A673 (cell line): ENCODE measurements at places on chromosomes 4 and X.
A peak's percentile ranks its signal among the peaks of the same experiment; 100 is the strongest.

- DNase-seq, result no peak
Observed at GRCh38 chrX:112614640-112615039, 65.1 kb downstream of the LHFPL1 start.

DNA sequence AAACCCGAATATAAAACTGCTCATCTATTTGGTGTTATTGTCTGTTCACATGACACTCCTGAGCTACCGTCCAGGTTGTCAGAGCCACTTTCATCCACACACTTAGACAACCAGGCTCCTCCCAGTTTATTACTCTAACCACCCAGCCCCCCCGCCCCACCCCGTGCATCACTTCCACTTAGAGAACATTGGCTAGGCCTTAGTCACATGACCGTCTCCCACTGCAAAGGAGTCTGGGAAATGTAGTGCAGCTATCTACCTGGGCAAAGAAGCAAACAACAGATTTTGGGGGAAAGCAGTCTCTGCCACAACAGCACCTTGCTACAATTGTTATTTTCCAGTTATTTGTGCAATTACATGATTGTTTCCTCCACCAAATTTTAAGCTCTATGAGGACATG, 57.6 kb upstream of the RBPJ start:
- DNase-seq, result peak; percentile 3

- DNase-seq, result no peak
Observed at GRCh38 chr4:71066737-71067716, 73.6 kb downstream of the DCK start.

GRCh38 chr4:89307446-89308160, at the start of gene GPRIN3:
Gene GPRIN3, minus strand, starts transcription at chr4:89307800. Its CDS starts 57,690 bp downstream, at chr4:89250110.
- DNase-seq, result peak; percentile 3

DNA sequence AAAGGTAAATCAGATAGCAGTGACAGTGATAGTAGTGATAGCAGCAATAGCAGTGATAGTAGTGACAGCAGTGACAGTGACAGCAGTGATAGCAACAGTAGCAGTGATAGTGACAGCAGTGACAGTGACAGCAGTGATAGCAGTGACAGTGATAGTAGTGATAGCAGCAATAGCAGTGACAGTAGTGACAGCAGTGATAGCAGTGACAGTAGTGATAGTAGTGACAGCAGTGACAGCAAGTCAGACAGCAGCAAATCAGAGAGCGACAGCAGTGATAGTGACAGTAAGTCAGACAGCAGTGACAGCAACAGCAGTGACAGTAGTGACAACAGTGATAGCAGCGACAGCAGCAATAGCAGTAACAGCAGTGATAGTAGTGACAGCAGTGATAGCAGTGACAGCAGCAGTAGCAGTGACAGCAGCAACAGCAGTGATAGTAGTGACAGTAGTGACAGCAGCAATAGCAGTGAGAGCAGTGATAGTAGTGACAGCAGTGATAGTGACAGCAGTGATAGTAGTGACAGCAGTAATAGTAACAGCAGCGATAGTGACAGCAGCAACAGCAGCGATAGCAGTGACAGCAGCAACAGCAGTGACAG, 6.1 kb downstream of the DSPP start:
- no peak for DNase-seq

- no peak for DNase-seq
Observed at GRCh38 chr4:43282534-43282933, 390.0 kb downstream of the GRXCR1 start.

DNA sequence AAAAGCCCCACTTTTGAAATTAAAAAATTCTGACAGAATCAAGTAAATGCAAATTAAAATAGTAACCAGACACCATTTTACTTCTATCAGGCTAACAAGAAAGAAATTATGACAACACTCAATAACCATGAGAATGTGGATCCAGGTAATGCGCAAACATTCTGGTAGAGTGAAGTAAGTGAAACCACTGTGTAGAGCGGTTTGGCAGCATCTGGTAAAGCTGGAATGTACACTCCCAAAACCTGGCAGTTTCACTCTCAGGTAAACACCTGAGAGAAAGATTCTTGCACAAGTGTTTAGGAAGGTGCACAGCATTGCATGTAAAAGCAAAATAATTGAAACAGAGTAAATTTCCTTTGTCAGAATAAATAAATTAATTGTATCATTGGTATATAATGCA, 81.8 kb downstream of the TRIML1 start:
- DNase-seq, result no peak

- DNase-seq, result no peak
Observed at GRCh38 chrX:104749951-104750610, 184.1 kb downstream of the IL1RAPL2 start.

DNA sequence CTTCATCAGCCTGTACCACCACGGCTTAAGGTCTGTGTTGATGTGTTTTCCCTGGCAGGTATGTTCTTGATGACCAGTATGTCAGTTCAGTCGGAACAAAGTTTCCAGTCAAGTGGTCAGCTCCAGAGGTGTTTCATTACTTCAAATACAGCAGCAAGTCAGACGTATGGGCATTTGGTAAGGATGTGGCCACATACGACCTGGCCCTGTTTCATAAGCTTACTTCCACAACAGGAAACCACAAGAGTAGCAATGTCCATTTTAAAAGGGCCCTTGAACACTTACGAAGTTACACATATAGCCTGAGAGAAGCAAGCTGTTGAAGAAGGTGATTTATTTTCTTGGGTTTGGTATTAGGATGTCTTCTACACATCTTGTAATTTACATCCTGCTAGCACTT, 46.1 kb downstream of the BMX start:
- DNase-seq, result no peak

DNA sequence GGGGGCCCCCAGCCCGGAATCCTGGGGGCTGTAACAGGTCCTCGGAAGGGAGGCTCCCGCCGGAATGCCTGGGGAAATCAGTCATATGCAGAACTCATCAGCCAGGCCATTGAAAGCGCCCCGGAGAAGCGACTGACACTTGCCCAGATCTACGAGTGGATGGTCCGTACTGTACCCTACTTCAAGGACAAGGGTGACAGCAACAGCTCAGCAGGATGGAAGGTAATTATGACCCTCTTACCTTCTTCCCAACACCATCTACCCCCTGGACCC, 1.0 kb downstream of the FOXO4 start:
- DNase-seq, result no peak

DNA sequence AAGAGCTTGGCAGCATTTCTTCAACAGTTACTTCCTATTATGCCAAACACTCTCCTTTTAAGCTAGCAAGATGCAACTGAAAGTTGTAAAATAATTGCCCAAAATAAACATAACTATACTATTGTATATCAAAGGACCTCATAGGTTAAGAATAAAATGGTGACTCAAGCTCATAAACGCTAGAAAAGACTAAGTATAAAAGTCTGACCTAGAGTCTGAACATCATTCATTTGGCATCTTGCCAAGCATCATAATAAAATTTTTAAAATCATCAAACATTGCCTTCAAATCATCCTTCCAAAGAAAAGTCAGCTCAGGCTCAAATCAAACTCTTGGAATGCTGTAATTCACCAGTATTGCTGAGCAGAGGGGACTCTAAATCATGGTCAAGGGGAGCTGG, 281.2 kb downstream of the QDPR start:
- no peak for DNase-seq

DNA sequence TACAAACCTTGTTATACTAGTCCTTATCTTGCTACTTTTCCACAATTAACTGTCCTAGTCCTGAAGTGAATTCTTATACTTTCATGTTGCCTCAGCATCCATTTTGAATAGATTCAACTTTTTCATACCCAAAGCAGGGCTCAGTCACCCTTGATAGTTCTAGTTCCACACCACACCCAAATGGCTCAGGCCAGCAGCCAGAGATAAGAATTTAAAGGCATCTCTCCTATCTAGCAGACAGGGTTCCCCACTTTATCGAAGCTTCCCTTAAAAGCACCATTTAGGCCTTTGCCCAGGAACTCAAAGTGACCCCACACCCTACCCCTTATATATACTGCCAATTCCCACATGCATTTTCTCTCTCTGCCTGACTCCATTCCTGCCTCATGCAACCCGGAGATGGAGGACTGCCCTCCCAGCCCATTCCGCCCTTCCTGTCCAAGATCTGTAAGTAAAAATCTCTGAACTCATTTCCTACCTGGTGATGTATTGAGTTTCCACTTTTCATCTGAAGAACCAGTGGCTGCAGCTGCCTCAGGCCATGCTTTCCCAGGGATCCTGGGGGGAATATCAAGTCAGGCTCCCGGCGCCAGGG, 63.7 kb upstream of the TXK start:
- DNase-seq, result no peak

DNA sequence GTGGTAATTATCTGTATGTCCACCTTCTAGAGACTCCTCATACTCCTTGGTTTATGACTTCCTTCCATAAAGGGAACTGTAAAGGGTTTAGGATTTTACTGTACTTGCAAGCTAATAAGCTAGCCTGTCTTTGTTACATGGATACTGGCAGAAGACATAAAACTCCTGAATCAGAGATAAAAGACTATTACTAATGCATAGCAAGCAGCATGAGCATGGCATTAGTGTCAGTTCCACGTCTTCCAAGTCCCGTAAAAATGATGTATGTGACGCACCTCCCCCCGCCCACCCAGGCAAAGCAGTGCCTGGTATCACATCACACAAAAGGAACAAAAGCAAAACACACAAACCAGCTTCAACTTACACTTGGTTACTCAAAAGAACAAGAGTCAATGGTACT, 71.0 kb downstream of the SLC10A6 start:
- peak; percentile 50 for DNase-seq

- peak; percentile 69 for DNase-seq
Observed at GRCh38 chr4:147311956-147312355, 168.9 kb upstream of the EDNRA start.

GRCh38 chr4:8010618-8011017, 71.0 kb upstream of the AFAP1 start:
- peak; percentile 84 for DNase-seq

DNA sequence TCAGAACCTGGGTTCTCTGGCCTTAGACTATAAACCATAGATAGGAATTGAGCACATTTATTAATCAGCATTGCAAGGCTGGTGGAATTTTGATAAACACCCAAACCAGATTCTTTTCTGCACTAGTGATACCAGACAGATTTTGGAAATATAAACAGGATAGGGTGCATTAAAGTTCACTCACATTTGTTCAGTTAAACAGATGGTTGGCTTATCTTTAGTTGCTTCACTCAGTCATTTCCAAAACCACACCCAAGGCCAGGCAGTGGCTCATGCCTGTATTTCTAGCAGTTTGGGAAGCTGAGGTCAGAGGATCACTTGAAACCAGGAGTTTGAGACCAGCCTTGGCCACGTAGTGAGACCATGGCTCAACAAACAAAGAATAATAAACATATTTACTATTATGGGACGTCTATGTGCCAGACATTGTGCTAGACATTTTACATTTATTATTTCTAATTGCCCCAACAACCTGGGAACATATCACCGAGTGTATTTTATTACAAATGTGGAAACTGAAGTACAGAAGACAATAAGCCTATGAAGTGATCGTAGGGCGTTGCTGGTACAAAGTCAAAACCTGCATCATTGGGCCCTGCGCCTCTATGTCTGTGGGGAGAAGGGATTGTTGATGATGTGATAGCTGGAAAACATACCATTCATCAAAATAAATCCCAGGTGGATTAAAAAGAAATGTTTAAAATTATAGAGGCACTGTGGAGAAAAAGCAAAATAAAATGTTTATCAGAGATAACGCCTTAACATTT, 15.0 kb downstream of the ADD1 start:
- no peak for DNase-seq

DNA sequence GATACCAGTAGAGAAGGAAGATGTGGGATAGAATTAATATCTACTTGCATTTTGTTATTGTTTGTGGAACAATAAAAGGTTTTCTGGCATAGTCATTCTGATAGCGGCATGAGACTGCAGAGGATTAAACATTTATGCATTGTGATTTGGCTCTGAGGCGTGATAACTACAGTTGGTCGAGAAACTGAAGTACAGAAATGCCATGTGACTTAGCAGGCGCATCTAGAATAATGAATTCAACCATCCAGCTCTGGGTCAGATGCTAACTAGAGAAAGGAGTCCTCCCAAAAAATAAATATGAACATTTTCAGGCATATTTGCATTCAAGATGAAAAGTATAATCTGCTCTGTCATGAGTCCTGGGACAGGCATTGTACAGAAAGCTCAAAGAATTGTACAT, 62.8 kb downstream of the CCSER1 start:
- no peak for DNase-seq

DNA sequence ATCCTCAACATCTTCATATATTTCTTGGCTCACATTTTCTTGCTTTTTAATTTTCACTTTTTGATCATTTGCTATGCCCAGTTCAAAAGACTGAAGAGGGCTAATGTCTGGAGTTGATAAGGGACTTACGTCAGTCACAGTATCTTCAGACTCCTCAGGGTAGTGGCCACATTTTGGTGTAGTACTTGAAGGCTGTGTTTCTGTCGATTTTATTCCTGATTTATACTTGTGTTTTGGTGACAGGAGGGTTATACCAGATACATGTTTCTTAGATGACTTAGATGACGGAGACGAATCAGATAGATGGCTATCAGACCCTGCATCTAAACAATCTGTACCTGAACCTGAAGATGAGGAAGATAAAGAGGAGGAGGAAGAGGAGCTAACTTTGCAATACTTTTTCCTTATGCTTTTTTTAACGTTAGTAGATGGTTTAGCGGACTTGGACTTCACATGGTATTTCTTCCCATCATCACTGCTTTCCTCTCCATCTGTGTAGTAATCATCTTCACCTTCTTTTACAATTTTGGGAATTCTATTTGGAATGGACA, 13.4 kb downstream of the CFAP97 start:
- no peak for DNase-seq

GRCh38 chr4:15378062-15378461, 49.8 kb upstream of the C1QTNF7 start:
- DNase-seq, result peak; percentile 77

- DNase-seq, result peak; percentile 39
Observed at GRCh38 chrX:45710081-45710801, 509.6 kb upstream of the DIPK2B start.

GRCh38 chr4:102193145-102193544, 152.1 kb downstream of the SLC39A8 start:
- DNase-seq, result no peak

GRCh38 chr4:139951021-139951420, 203.0 kb downstream of the MAML3 start:
- DNase-seq, result no peak

DNA sequence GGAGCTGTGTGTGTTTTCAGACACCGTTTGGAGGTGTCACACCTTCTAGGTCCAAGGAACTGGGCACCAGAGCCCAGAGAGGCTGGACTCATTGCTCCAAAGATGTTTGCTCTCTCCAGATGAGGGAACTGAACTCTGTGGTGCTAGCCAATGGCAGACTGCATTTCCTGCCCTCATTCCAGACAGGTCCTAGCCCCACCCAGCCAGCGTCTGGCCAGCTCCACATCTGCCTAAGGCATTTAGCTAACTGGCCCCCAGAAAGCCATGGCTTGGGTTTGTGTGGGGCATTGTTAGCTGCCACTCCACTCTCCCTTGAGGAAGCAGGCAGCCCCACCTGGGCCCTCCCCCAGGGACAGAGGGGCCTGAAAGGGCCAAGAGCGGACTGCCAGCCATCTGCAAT, 11.4 kb downstream of the FGD1 start:
- no peak for DNase-seq
